ENCODE measurements at places on chromosomes 7 and 10.
A peak's percentile ranks its signal among the peaks of the same experiment; 100 is the strongest.

DNA sequence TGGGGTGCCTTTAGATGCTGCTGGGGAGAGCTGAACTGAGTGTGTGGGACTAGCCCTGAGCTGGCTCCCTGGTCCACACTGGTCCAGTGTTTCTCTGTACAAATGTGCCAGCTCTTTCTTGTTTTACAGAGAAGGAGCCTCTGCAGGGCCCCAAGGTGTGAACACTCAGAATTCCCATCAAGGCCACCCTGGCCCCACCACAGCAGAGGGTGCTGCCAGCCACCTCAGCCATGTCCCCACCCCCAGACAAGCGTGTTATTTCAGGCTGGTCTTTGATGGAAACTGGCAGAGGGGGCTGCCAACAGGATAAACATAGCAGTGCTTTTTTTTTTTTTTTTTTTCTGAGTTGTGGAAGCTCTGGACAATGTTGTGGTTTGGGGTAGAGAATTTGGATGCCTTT, 68.5 kb upstream of the LRRC18 start:
- DNase-seq = no peak

- DNase-seq = no peak
Observed at GRCh38 chr7:159023746-159024145, 120.9 kb downstream of the VIPR2 start.

- no peak for DNase-seq
Observed at GRCh38 chr7:107597582-107597916, 17.5 kb downstream of the BCAP29 start.

GRCh38 chr10:88765816-88766215, 6.0 kb downstream of the LIPN start:
- no peak for DNase-seq

GRCh38 chr10:113084031-113084430, 134.0 kb downstream of the TCF7L2 start:
- DNase-seq = no peak

- no peak for DNase-seq
Observed at GRCh38 chr7:68678196-68678595, 920.1 kb upstream of the AUTS2 start.

DNA sequence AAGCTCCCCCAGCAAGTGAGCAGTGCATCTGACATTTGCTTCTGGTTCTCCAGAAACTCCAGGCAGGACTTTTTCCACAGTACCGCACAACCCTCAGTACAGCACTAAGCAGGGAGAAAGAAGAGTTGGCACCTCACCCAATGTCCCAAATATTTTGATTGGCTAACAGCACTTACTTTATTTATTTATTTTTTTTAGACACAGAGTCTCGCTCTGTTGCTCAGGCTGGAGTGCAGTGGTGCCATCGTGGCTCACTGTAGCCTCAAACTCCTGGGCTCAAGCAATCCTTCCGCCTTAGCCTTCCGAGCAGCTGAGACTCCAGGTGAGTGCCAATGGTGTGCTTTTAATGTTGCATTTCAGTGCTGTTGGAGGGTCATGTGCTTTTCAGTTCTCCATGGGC, 200.3 kb upstream of the ZMIZ1 start:
- DNase-seq = no peak

DNA sequence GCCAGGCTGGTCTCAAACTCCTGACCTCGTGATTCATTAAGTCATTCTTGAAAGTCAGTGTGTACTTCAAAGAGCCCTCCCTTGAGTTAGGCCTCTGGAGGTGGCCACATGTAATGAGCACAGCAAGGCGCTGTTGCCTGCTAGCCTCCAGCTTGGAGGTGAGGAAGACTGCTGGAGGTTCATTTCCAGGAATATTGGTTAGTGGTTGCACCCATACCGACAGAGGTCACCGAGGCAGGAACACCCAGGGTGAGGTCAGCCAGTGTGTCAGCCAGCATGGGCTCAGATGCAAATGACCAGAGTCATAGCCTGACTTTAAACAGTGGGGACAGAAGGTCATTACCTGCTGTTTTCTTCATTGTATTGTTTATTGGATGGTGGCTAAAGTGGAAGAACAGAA, 85.0 kb downstream of the PLPP4 start:
- no peak for DNase-seq

DNA sequence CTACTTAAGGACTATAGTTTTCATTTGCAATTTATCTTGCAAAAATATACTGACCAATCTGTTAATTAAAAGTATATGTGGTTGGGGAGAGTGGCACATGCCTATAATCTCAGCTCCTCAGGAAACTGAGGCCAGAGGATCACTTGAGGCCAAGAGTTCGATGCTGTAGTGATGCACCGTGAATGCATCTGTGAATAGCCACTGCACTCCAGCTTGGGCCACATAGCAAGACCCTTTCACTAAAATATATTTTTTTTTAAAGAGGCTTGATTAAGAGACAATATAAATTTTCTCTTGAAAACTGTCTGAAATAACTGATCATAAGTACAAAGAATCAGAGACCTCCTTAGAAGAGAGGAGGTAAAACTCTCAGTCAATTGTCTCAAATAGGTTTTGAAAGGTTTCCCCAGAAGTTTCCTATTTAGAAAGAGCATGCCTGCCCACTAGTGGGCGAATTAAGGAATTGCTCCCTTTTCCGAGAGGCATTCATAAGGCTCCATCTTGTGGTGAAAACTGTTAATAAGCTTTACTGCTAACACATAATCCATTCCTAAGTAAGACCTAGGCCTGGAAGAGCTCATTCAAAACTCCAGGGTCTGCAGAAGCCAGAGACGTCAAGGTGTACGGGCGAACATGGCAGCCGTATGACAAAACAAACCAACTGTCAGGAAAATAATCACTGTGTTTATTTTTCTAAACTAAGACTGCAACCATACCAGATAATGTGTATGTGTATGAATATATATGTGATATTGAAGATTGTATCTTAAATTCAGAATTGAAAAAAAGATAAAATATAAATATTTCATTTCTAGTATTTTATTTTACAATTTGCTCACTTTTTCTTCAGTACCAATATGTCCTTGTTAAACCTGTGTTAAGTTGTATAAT, 6.8 kb upstream of the TAS2R40 start:
- DNase-seq = peak; percentile 48

DNA sequence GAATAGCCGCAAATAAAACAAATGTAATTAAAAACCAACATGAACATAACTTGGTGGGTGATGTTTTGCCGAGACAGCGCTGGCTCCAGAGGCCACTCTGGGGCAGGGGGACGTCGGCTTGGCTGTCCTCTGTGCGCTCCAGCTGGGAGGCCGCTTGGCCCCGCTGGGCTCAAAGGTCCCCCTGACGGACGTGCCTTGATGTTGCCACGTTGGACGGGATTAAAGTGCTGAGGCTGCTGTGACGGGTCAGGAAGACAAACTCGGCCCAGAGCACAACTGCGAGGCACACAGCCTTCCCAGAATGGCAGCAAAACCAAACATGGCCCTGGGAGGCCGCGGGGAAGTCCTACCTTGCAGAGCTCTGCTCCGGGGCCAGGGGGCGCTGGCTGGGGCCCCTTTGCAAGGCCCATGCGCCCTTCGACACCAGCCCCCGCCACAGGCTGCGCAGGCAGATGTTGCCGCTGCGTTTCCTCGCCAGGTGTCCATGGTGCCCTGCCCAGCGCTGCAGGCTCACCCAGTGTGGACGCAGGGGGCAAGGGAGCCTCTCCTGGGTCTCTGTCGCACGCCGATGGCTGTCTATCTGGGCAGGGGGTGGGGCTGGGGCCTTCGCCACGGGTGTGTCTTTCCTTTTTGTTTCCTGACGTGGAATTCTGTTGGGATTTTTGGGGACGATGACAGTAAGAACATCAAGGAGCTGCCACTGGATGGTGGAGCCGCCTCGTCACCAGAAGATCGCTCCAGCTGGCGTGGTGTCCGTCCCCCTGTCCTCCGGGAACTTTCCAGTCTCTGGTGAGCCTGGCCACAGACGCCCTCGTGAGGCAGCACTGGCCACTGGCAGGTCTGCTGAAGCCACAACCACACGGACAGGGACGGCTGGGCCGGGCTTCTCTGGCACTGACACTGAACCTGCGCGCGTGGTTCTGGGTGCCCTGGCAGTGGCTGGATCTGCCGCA, 99.6 kb upstream of the DIP2C start:
- DNase-seq = peak; percentile 17

DNA sequence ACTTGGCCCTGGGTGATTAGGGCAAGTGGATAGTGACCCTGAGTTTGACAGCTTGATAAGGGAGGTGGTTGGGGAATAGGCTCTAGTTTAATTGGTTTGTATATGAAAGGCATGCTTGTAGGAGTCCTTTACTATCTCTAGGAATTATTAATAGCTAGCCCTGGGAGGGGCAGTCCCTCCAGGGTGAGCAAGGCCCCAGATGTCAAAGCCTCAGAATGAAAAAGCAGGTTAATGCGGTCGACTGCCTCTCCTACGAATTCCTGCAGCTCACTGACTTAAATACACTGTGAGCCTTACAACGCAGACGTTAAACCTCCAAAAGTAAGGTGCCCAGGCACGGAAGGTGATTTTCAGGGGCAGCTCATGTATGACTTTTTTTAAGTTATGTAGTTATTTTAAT, 5.2 kb upstream of the BTBD16 start:
- DNase-seq = no peak
